ENCODE measurements at places on chromosomes 5 and 9.

- DNase-seq: no peak
These were observed 139.0 kb downstream of the AGTPBP1 start for GRCh38 chr9:85602742-85603141.

- peak; percentile 100 for DNase-seq
These were observed at the start of gene CCT5 for GRCh38 chr5:10249948-10250805. TSS of gene CCT5 (plus strand) at chr5:10250280. CDS start at chr5:10250341, 61 bp downstream.

DNA sequence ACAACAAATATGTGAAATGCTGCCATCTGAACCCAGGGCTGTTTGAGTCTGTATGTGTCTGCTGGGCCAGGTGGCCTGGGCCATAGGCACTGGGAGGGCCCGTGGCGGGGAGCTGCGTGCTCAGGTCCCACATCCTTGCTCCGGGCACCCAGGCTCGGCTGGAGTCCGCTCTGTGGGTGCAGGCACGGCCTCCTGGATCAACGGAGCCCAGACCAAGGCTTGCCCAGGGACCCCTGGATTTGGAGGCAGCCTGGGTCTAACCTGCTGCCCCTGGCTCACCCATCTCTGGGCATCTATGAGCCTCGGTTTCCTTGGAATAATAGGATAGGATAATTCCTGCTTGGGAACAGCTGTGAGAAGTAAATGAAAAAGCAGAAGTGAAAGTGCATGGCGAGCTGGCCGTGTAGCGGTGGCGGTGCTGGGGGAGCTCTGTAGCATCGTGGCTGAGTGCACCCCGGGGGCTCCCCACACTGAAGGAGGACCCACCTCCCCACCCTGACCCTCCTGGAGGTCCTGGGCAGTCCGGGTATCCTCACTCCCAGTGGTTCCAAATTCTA, 1.2 kb downstream of the CDHR2 start:
- no peak for DNase-seq

GRCh38 chr5:34523387-34523726, 132.8 kb upstream of the RAI14 start:
- no peak for DNase-seq

- DNase-seq: no peak
These were observed 54.7 kb downstream of the SH3RF2 start for GRCh38 chr5:145991044-145991575.

DNA sequence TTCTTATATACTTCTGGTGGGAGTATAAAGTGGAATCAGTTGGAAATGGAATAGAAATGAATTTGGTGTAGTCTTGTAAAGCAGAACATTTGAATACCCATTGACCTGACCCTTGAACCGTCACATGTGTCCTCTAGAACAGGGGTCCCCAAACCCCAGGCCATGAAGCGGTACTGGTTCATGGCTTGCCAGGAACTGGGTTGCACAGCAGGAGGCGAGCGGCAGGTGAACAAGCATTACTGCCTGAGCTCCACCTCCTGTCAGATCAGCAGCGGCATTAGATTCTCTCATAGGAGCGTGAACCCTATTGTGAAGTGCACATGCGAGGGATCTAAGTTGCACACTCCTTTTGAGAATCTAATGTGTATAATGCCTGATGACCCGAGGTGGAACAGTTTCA, 80.0 kb downstream of the RANBP17 start:
- no peak for DNase-seq

- no peak for DNase-seq
These were observed 27.1 kb downstream of the UBE2QL1 start for GRCh38 chr5:6475626-6476312.

GRCh38 chr5:174106997-174107655, 61.6 kb downstream of the NSG2 start:
- DNase-seq: no peak

GRCh38 chr5:98458004-98458403, 315.5 kb upstream of the RGMB start:
- no peak for DNase-seq

DNA sequence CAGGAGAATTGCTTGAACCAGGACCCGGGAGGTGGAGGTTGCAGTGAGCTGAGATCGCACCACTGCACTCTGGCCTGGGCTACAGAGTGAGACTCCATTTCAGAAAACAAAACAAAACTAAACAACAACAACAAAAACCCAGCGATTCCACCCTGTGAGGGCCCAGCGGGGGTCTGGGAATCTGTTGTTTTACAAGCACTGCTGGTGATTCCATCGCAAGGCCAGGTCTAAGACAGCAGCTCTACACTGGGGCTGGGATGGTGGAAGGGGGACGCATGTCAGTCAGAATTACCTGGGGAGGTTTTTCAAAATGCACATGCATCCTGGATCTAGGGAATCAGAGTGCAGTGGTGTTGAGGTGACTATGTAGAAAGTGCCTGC, 90.9 kb downstream of the ANKRD55 start:
- no peak for DNase-seq

GRCh38 chr9:133782157-133783130, 44.3 kb upstream of the SARDH start:
- DNase-seq: peak; percentile 34

- no peak for DNase-seq
These were observed 9.3 kb downstream of the SLC27A6 start for GRCh38 chr5:128974567-128974966.

Data from LoVo (cell line).